AG08395 (cell line): ENCODE measurements at places on chromosomes 3 and 15.

DNA sequence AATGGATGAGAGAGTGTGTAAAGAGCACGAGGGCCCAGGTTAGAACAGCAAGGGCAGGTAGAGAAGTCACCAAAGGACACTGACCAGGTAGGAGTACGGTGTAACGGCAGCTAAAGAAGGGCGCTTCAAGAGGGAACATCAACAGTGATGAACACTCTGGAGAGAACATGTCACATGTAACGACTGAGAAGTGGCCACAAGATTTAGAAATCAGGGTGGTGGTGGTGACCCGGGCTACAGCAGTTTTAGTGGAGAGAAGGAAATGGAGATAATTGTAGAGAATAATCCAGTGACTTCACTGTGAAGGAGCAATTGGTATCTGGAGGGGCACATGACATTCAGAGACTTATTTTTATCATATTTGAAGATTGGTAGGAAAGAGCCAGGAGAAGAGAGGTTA lies 1.2 kb upstream of the C15orf40 start:
- DNase-seq, result no peak

- DNase-seq, result no peak
Observed at GRCh38 chr15:25178835-25179672, 224.3 kb downstream of the SNRPN start.

DNA sequence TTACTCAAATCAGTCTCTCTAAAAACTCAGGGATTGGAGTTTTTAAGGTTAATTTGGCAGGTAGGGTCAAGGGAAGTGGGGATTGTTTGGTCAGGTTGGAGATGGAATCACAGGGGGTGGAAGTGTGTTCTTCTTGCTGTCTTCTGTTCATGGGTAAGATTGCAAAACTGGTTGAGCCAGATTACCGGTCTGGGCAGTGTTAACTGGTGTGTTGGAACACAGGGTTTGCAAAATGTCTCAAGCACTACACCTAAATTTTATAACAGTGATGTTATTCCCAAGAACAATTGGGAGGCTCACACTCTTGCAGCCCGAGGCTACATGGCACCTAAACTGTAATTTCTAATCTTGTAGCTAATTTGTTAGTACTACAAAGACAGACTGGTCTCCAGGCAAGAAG lies 425.4 kb downstream of the PLOD2 start:
- DNase-seq, result no peak

- no peak for DNase-seq
Observed at GRCh38 chr15:85401108-85401774, 20.8 kb downstream of the AKAP13 start.

DNA sequence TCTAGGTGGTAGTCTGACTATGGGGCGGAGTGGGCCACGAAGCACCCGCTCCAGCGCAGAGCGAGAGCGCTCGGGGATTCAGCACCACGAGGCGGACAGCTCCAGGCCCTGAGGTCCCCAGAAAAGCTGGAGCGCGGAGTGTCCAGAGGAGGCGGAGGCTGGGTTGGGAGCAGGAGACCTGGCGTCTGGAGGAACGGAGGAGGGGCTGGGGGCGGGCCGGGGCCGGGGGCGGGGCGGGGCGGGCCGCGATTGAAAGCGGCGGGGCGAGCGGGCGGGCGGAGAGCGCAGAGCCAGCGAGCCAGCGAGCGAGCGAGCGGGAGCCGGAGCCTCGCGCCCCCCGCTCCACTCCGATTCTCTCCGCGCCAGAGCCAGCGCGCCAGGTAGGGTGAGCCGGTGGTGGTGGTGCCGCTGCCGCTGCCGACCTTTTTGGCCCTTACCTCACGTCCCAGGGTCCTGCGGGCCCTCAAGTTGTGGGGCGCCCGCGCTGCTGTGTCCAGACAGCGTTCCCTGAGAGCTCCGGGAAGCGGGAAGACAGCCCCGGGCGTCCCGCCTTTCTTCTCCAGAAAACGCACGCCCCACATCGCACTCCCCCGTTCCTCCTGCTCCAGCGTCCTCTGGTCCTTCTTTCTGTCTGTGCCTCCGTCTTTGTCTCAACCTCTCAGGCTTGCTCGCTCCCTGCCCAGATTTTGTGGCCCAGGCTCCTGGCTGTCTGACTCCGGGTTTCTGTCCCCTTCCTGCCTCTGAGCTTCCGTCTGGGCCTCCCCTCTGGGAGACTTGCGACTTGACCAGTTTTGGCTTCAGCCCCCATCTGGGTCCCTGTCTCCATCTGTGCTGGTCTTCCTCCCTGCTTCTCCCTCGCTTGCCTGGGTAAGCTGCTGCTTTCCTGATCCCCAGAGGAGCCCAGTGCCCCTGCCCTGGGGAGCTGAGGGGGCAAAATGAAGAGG lies at the start of gene GRM2:
Gene GRM2 (plus strand): TSS at position 281 of the 944 bp plus-strand sequence. CDS start 1,916 bp downstream, outside the sequence.
- peak; percentile 92 for DNase-seq

DNA sequence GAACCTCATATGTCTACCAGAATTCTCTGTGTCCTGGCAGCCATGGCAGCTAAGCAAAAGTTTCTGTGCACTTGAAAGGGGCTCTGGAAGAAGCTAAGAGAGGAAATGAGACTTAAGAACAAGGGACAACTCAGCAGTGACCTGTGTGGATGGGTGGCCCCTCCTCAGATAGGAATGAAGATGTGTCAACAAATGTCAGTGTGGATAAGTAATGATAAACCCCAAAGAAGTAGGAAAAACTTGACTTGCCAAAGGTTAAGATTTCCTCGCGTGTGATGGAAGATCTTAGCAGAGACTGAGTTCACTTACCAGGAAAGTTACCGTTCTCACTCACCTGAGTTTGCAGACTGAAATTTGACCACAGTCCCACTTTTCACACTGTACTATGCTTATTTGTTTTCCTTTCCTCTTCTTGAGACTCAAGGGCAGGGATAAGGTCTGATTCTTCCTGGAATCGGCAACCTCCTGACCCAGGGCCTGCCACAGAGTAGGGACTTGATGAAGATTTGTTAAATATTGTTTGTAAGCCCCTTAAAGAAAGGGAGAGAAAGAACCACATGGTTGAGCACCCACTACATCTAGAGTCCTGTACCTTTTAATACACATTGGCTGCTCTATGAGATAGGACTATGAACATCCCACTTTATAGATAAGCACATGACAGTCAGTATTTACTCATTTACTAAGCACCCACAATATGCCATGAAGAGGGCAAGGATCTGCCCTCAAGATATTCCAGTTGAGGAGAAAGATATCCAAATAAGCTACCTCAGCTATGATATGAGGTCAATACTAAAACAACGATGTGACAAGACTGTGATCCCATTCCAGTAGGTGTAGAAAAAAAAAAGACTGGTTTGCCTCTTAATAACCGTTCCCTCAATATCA lies 7.3 kb upstream of the HRH1 start:
- DNase-seq, result no peak
